Activated naive CD4-positive, alpha-beta T cell (primary cell): ENCODE measurements at places on chromosomes 6 and 20.
A peak's percentile ranks its signal among the peaks of the same experiment; 100 is the strongest.

DNA sequence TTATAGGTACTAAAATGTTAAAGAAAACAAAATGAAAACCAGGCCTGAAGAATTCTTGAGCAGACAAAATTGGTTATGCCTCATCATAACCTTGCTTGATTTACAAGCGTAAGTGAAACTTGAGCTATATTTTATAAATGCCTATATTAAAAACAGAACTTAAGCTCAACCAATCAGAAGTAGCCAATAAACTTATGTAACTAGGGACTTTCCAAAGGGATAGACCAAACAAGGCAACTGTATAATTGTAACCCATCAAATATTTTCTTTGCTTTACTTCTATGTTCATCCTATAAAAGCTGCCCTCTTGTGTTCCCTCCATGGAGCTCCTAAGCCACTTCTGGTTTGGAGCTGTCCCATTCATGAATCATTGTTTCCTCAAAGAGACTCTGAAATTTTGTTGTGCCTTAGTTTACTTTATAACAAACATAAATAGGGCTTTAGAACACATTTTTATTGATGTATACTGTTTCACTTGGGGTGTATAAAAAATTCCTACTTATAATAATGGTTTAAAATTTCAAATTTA, 101.6 kb upstream of the CARMIL1 start:
- no peak for DNase-seq

DNA sequence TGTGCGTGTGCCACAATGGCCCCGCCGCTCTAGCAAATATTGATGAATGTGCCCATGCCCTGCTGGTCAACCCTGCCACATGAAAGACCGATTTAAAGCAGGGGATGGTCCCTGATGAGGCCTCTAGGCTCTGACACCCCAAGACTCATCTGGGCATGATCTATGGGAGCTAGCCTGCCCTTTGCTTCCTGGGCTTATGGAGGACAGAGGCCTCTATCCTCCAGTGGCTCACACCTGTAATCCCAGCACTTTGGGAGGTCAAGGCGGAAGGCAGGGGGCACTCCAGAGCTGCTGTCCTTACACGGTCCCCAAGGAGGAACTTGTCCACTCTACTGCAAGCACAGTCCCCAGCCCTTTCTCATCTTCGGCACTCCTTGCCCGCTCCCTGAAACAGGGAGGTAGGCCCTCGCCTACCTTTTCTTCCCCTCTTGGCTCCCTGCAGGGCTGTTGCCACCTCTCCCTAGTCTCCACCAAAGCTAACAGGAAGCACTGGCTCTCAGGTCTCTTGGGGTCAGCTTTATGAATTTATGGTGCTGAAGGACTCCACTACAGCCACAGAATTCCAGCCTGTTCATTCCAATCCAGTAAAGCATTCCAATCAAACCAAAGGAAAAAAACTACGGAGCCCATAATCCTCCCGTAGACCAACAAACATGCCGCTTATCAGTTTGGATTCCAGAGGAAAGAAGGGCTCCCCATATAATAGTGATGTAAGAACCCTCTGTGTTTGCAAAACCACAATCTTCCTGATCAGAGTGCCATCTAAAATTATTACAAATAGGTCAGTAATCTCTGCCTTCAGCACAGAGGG, 48.7 kb upstream of the FOXQ1 start:
- DNase-seq = no peak

GRCh38 chr20:36465109-36466080, 75.9 kb upstream of the MYL9 start:
- peak; percentile 16 for DNase-seq

GRCh38 chr6:139325125-139325524, 33.3 kb upstream of the TXLNB start:
- no peak for DNase-seq

GRCh38 chr6:128932061-128932460, 49.1 kb downstream of the LAMA2 start:
- no peak for DNase-seq

DNA sequence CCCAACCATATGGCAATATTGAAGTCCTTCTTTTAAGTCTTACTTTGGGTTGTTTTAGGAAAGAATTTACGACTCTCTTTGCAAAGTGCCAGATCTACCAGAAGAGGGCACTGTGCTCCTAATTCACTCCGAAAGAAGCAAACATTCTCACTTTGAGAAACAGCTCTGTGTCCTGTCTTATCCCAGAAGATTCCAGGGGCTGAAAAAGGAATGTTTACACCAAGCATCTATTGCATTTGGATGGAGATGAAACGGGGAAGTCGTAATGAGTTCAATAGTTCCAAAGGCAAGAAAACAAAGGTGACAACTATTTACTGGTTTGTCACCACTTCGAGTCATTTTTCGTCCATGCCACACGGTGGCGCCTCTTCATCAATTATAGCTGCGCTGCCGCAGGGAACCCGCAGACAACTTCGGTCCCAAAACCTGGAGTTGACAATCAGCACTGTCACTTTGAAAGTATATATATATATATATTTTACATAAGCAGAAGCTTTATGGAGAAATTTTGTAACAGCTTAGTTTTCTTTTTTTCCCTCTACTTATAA, 121.6 kb downstream of the MOXD1 start:
- DNase-seq = peak; percentile 29

- DNase-seq = no peak
Measured at GRCh38 chr6:68732423-68732822, 97.3 kb downstream of the ADGRB3 start.

- no peak for DNase-seq
Measured at GRCh38 chr20:46563170-46563859, 12.9 kb upstream of the OCSTAMP start.

DNA sequence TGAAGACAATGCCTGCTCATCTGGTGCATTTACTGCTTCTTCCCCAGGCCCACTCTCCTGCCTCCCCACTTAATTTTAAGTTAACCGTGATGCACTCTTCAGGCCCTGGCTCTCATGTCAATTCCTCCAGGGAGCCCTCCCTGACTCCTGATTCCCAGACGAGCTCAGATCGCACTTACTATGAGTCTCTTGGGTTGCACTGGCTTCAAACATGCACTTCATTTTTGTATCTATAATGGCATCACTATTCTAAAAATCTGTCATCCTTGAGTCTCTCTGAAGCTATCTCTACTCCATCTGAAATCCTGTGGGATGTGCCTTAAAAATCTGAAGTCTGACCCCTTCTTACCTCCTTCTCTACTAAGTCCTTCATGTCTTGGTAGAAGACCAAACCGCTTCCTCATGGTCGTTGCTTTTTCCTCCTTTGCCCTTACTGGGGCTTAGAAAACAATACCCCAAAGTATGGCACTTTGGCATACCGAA, 24.7 kb downstream of the COX4I2 start:
- DNase-seq = no peak

DNA sequence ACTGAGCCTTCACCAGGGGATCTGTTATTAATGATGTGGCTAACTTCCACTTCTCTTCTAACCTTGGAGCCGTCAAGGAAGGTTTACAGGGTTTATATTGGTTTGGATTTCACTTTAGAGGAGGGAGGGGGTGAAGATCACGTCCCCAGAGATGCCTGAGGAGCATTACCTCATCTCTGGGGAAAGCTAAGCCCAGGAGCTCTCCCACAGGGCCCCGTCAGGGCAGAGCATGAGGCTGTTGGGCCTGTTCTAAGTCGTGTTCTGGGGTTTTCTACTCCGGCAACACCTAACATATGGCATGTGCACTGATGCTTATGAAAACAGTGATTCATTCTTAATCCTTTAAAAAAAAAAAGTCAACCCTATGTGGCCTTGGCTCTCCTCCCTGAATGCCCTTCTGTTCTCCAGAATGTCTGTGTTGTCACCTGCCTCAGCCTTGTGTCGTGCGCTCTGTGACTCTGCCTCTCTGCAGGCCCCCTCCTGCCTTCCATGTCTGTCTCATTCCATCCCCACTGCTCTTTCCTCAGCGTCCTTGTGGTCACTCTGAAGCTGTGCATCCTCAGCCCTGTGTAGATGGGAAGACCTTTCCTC, 97.4 kb upstream of the JARID2 start:
- no peak for DNase-seq

- DNase-seq = no peak
Measured at GRCh38 chr6:156175971-156176421, 601.2 kb upstream of the ARID1B start.

DNA sequence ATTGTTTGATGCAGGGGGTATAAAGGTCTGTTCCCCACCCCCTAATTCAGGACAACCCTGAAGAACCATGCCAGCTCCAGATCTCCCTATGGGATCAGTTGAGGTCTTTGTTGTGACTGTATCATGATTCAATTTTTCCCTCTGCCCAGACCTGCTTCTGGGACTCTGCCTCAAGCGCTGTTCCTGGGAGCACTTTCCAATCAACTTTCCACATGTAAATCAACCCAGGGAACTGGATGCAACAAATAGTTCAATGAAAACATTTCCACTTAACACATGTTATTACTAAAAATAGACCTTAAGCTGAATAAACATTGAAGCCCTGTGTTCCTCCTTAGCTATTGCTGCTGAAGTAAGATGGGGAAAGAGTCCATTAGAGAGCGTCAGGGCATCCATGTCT, 139.5 kb downstream of the C6orf58 start:
- DNase-seq = no peak

- no peak for DNase-seq
Measured at GRCh38 chr6:53028467-53028866, 33.4 kb upstream of the GSTA4 start.

- no peak for DNase-seq
Measured at GRCh38 chr20:58359441-58359840, 29.6 kb upstream of the VAPB start.

DNA sequence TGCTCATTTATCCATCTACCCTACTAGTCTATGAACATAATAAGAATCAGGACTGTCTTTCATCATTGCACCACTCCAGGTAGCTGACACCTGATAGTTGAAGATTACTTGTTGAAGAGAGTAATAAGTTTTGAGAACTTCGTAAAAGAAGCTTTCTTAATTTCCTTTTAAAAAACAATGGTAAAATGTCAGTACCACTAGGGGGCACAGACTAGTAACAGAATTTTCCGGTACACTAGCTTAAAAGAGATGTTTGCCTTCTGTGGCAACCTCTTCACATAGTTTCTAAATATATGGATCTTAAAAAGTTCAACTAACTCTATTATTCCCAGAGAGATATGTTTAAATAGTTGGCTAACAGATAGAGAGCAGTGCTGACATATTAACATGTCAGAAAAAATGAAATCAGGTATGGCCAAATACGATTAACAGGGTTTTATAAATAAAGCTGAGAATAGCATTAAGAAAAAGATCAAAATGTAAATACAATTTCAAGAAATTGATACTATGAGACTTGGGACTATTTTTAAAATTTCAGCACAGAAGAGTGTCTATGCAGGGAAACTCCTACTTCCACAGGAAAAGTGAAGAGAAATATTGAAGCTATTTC, 5.4 kb upstream of the KCNQ5 start:
- no peak for DNase-seq

- no peak for DNase-seq
Measured at GRCh38 chr6:93105017-93105416, 314.3 kb downstream of the EPHA7 start.

DNA sequence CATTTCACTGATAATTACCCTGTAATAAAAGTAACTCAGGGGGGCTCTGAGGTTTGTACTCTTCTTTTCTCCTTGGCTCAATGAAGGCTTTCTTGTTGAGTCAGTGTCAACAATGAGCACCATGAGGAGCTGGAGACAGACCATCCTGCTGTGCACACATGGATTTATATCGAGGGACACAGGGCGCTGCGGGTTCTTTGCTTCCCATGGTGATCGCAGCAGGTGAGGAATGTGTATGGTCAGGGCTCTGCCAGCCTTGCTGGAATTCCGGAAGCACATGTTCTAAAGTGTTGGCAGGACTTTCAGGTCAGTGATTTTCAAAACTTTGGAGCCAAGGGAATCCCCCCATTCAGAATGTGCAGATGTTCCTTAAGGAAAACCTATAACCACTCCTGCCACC, 27.1 kb downstream of the SMOC2 start:
- no peak for DNase-seq

DNA sequence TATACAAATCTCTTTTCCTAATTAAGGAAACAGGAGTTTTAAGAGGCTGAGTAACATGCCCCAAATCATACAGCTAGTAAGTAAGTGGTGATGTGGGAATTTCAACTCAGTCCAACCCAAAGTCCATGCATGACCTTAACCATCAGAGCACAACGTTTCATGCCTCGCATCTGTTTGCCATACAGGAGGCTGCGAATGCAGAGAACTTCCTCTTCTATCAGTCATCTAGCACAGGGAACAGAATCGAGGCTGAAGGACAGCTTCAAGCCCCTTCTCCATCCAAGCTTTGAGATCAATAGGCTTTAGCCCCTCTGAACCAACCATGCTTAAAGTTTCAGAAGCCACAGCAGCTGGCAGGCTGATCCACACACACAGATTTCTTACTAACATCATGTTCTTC, 113.2 kb downstream of the MAFB start:
- no peak for DNase-seq

GRCh38 chr6:57021086-57021720, 25.3 kb upstream of the KIAA1586 start:
- no peak for DNase-seq

- DNase-seq = no peak
Measured at GRCh38 chr6:156916130-156916801, 139.1 kb downstream of the ARID1B start.

- DNase-seq = no peak
Measured at GRCh38 chr6:151481786-151482185, 12.0 kb upstream of the CCDC170 start.

- no peak for DNase-seq
Measured at GRCh38 chr6:89611666-89612065, 26.9 kb downstream of the LYRM2 start.

DNA sequence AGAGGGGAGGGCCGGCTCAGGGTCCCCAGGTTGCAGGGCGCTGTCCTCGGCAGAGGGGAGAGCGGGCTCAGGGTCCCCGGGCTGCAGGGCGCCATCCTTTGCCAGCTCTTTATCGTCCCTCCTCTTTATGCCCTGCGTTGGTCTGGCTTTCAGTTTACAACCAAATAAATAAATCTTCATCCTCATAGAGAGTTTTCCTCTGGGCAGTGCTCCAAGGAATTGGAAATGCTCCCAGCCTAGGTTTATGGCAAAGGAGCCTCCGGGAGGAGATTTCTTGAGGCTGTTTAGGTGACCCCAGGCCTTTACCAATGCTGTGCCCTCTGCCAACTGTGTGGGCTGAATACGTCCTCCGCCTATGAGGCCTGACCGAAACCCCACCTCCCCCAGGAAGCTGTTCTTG, 60.2 kb downstream of the CHMP4B start:
- no peak for DNase-seq

GRCh38 chr20:61554617-61555016, 302.6 kb downstream of the CDH4 start:
- no peak for DNase-seq

- DNase-seq = no peak
Measured at GRCh38 chr6:4907602-4908001, 96.2 kb downstream of the RPP40 start.

- no peak for DNase-seq
Measured at GRCh38 chr6:20188630-20189075, 23.6 kb downstream of the MBOAT1 start.

DNA sequence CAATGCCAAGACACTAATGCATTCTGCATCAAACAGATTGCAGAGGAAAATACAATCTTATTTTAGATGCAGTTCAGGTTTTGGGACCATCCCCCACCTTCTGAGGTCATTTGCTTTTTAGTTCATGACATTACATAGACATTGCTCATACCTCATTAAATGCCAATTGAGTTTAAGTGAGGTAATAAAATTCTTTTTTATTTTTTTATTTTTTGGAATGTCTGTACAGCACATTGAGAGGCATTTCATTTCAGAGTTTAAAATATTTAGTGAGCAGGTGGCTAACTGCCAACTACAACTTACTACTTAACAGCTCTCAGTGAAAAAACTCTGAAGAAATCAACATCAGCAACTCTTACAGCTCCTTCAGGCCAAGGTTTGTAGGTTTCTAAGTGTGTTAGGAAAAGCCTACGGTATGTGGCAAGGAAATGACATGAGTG, 482.2 kb upstream of the RNF217 start:
- no peak for DNase-seq

GRCh38 chr20:10705801-10706459, 32.1 kb upstream of the JAG1 start:
- no peak for DNase-seq
